ENCODE measurements at places on chromosomes 1 and 21.

DNA sequence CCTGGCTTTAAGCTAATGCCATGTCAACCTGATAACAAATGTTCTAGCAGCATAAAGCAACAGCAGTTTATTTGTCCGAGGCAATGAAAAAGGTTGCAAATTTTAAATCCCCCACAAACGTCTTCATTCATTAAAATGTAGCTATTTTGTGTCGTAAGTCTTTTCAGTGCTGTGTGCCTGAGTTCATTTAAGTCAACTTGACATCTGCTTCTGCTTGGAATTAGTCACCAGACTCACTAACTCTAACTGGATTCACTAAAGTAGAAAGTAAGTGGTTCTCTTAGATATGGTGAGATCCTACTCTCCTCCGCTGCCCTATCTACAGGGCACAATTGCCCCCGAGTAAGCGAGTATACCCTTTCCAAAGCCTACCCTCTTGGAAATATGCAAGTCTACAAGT, 118.4 kb upstream of the CHRM3 start:
- DNase-seq: no peak

DNA sequence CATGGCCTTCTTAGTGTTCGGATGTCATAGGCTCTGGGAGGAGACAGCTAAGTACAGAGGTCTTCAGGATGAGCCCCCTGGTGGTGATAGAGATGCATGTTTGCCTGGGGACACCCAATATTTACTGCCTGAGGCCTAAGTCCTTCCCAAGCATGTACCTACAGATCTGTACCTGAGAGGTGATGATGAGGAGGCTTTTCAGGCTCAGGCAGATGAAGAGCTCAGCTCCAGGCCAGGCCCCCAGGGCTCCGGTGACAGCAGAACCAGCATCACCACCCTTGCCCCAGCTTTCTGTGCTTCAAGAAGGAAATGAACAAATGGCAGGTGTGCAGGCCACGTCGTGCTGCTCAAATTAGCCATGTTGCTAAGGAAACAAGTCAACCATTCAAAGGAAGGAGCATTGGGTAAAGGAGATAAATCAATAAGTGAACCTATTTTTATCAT, 21.1 kb downstream of the CACNA1E start:
- DNase-seq: no peak

GRCh38 chr1:41397020-41397419, 35.8 kb downstream of the FOXO6 start:
- no peak for DNase-seq

- DNase-seq: no peak
These were observed 37.2 kb upstream of the SLC6A9 start for GRCh38 chr1:44068442-44068921.

GRCh38 chr21:17674106-17674505, 61.4 kb upstream of the BTG3 start:
- no peak for DNase-seq

- no peak for DNase-seq
These were observed 35.8 kb upstream of the RIPK4 start for GRCh38 chr21:41802684-41803083.

DNA sequence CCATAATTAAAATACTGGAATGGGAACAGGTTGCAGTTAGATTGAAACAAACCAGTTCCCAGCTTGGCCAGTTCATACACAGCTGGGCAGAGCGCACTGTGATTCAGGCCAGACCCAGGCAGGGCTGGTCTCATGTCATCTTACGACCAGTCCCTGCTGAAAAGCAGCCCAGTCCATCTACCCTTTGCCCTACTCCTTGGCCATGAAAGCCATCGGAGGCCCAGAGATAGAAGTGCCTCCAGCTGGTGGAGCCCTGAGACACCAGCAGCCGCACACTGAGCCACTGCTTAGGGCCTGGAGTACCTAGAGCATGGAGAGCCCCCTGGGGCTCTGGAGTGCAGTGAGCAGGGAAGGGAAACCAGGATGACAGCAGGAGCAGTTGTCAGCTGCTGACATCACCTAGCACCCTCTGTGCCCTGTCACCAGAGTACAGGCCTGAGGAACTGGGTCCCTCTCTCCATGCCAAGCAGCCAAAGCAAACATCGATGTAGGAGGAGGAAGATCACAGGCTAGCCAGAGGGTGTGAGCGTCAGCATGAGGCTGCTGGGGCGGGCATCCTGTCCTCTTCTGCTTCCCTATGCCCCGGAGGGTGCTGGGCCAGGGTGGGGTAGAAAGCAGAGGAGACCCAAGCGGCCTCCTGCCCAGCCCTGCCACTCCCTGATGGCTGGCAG, 34.2 kb upstream of the TMEM125 start:
- no peak for DNase-seq

DNA sequence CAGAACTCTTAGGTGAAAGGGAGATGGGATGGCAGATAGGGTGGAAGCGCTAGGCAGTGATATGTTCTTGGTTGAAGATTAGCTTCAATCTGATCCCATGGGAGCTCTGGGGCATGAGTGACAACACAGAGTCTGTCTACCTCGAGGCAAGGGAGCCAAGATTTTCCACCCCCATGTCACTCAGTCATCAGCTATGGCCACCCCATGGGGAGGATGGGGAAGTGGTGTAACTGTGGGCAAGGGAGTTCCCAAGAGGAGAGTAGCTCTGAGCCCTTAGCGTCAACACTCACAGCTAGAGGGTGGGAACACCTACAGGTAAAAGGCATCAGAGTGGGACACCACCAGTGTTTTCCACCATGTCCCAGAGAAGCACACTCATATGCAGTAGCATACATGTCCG, 30.3 kb upstream of the C1QA start:
- DNase-seq: no peak

DNA sequence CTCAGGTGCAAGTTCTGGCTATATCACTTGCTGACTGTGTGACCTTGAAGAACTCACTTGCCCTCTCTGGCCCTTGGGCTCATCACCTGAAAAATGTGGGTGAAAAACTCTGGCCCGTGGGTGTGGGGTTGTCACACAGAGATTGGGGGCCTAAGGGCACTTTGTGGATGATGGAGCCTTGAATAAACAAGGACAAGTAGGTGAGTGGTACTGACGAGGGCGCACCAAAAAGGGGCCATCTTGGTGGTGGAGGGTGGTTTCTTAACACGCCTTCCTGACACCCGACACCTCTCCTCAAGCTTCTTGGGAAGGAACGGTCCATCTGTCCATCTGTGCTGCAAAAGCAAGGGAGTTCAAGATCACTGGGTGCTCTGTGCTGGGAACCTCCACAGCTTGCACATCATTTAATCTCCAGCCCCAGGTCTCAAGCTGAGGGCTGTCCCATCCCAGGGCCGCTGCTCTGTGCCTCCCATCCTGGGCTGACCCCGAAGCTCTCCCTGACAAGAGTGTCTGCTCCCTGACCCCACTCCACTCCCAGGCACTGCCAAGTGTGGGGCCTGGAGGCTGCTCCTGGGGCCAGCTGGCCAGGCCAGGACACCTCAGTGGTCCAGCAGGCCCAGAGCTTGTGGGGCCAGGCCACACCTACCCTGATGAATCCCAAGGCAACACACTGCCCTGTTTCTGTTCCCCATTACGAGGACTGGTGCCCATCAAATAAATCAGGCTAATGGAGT, 97.3 kb downstream of the GLIS1 start:
- no peak for DNase-seq

DNA sequence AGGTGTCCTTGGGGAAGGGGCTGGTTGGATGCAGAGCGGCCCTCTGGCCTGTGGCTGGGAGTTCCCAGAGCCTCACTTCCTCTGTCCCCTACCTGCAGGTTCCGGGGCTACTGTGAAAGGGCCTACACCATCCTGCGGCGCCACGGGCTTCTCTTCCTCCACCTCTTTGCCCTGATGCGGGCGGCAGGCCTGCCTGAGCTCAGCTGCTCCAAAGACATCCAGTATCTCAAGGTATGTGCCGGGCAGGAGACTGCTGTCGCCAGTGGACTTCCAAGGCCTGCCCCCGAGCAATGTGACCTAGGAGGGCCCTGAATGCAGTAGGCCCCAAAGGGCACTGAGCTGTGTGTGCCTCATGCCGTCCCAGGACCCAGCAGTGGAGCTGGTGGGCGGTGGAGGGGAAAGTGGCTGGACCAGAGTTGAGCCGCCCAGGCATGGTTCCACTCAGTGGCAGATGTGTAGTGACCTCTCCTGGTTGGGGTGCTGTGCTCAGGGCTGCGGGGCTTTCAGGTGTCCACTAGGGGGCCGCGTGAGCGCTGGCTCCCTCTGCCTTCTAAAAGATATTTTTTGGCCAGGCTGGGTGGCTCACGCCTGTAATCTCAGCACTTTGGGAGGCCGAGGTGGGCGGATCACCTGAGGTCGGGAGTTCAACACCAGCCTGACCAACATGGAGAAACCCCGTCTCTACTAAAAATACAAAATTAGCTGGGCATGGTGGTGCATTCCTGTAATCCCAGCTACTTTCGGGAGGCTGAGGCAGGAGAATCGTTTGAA, 73.4 kb downstream of the PIK3CD start:
- DNase-seq: peak; percentile 67

DNA sequence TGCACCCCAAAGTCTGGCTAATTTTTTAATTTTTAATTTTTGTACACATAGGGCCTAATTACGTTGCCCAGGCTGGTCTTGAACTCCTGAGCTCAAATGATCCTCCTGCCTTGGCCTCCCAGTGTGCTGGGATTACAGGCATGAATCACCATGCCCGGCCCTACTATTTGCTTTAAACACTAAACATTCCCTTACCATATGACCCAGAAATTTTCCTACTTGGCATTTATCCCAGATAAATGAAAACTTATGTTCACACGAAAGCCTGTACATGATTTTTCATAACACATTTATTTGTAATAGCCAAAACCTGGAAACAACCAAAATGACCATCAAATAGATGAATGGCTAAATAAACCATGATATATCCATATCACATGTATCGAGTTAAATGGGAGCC, 35.8 kb downstream of the NDUFS5 start:
- DNase-seq: no peak

- no peak for DNase-seq
These were observed 785.1 kb downstream of the LTN1 start for GRCh38 chr21:28207436-28208173.

DNA sequence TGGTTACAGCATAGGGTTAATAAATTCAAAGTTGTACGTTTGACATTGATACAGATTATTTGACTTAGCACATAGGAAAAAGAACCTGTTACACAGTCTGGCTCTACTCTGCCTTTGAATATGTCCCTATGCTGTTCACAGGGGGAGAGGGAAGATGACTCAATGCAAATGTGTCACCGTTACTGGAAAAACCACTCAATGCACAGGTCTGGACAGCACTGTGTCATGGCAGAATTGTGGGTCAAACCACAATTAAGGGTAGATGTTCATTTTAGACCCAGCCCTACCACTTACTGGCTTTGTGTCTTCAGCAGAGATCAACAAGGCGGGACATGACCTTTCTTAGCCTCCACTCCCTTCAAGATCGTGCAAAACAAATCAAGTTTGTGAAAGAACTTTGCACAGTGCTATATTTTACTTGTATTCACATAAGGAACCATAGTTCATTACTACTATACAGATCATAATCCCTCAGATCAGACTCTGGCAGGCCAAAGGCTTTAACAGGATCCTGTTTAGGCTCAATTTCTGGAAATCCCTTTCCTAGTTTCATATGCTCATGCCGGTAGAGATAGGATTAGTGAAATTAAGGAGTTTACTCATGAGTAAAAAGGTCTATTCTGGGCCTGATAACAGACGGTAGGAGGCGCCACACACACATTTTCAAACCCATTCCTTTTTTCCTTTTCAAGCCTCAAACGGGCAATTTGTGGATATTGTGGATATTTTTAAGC, 22.1 kb downstream of the EIF2D start:
- no peak for DNase-seq

DNA sequence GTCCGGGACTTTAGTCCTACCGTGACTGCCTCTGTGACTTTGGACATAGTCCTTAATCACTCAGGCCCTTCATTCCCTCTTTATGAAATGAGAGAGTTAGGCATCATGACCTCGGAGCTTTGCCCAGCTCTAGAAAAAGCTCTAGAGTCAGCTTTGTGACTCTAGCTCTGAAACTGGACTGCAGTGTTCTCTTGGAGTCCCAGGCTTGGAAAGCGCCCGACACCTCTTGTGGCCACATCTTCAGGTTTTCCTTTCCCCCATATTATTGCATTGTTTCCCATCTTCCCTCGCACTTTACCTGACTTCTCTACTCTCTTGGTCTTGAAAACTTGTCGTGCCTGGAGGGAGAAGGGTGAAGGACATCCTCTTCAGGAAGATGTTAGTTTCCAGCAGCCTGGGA, 12.5 kb upstream of the AMIGO1 start:
- DNase-seq: no peak

DNA sequence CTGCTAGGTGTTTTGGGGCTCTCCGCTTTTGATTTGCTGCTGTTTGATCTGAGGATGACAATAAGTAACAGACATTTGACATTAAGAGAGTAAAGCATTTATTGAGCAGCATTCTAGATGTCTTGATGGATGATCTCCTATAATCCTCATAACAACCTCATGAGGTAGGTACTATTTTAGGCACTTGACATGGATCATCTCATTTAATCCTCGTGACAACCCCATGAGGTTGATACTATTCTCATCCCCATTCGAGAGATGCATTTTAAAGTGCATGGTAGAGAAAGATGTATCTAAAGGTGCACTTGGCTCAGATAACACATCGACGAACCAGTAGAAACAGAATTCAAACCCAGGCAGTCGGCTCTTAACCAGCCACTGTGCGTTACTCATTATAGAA, 26.6 kb downstream of the TCEA3 start:
- DNase-seq: no peak

DNA sequence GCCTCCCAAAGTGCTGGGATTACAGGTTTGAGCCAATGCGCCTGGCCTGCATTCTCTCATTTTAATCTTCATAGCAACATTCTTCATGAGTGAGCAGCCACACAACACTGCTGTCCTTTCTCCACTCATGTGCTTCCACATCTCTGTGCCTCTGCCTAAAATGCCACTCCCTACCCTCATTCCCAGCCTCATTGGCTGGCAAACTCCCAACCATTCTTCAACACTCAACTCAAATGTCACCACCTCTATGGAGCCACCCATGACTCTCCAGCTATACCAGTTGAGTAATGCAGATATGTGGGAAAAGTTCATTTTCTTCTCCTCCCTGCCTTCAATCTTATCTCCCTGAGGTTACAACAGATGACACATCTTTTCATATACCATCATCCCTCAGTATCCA, 53.9 kb upstream of the ZC3H12A start:
- DNase-seq: no peak

GRCh38 chr1:205766038-205766437, 9.2 kb downstream of the RAB29 start:
- DNase-seq: no peak

GRCh38 chr1:174795806-174796205, 203.9 kb upstream of the CACYBP start:
- DNase-seq: no peak

- DNase-seq: no peak
These were observed 167.7 kb downstream of the RUNX1 start for GRCh38 chr21:34881421-34881820.

DNA sequence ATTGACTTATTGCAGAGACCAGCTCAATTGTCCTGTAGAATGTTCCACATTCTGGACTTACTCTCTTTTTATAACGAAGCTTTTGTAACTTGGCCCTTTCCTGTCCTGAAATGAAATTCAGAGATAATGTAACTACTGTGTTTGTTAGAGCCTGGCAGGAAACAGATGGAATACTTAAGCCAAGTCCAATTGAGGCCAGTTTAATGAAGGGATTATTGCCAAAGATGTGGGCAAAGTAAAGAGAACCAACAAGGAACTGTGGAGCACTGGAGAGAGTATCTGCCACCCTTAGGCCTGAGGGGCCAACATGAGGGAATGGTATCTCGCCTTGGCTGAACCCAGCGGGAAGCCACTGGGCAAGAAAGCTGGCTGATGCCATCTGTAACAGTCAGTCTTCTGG, 32.9 kb downstream of the MFSD2A start:
- no peak for DNase-seq

Measured in stimulated activated CD4-positive, alpha-beta T cell treated with anti-CD3 and anti-CD28 coated beads, Interleukin-2, amount 100 ng/mL, for 48 hours (primary cell).